ENCODE measurements at places on chromosomes 7 and 10.

DNA sequence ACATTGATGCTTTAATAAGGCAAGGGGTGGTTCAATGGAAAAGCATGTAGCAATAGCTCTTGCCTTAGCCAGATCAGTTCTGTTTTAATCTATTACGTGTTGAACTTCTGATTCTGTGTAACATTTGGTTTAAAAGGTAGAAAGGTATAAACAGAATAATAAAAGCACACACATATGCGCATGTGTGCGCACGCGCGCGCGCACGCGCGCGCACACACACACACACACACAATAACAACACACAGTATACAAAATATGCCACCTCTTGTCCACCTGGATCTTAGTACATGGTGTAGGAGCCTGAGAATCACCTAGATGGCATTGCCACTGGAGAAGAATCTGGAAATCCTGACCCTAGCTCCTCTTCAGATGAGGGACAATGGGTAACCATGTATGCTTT lies 49.6 kb upstream of the TEX47 start:
- DNase-seq: no peak

DNA sequence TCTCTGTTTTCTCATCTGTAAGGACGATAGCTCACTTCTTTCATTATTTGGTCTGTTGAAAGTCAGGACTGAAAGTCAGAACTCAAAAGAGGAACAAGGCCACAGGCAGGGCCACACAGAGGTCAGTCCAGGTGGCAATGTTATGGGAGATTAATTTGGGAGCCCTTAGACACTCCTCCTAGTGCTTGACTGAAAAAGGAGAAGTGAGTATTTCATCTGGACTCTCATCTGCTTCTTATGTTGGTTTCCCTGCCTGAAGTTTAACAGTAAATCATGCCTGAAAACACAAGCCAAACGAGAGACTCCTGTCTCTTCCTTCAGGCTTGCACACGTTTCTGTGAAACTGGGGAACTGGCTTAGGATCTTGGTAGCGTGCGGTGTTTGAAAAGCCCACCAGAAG lies 248.5 kb downstream of the BUB3 start:
- DNase-seq: no peak

DNA sequence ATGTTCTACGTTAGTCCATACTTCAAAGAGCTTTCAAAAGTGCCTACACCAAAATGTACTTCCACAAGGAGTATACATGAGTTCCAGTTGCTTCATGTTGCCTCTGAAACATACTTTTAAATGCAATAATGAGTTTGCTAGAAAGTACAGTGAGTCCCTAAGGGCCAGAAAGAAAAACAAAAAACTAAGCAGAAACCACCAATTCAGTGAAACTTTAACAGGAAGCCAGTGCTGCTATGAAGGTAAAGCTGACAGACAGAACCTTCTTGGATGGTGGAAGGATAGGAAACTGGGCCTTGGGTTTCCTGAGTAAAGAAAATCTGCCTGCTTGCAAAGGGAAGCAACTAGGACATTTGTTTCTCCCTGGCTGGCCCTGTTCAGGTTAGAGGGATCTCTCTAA lies 104.2 kb downstream of the CTTNBP2 start:
- DNase-seq: no peak

- no peak for DNase-seq
Observed at GRCh38 chr7:152313831-152314604, 121.8 kb downstream of the KMT2C start.

DNA sequence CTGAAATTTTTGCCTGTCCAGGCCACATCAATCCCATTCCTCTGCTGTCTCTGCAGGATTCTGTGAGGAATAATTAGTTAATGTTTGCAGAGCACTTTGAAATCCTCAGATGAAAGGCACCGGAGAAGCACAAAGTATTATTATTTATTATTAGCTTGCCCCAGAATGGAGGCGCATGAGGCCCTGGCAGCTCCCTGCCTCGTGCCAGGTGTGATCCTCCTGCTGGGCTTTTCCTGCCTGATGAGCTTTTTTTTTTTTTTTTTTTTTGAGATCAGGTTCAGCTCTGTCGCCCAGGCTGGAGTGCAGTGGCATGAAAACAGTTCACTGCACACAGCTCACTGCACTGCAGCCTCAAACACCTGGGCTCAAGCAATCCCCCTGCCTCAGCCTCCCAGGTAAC lies 65.2 kb downstream of the TCF7L2 start:
- DNase-seq: no peak

DNA sequence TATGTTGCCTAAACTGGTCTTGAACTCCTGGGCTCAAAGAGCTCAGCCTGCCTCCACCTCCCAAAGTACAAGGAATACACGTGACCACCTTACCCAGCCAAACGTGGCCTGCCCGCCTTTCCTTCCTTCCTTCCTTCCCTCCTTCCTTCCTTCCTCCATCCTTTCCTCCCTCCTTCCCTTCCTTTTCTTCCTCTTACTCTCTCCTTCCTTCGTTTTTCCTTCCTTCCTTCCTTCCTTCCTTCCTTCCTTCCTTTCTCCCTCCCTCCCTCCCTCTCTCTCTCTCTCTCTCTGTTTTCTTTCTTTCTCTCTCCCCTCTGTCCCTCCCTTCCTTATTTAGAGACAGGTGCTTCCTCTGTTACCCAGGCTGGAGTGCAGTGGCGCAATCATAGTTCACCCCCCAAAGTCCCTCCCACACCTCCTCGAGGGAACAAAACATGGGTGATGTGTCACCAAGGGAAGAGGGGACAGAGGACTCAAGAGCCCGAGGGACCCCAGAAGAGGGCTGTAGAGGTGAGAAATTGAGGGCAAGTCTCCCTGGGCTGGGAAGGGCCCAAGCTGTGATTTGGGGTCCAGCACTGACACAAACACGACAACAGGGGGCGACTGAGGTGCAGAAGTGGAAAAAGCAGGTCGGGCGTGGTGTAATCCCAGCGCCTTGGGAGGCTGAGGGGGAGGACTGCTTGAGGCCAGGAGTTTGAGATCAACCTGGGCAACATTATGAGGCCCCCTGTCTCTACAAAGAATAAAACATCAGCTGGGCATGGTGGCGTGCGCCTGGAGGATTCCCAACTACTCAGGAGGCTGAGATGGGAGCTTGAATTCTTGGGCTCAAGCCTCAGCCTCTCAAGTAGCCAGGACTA lies 28.1 kb downstream of the EPHB4 start:
- peak; percentile 71 for DNase-seq

- DNase-seq: no peak
Observed at GRCh38 chr10:86410542-86411124, 44.0 kb upstream of the GRID1 start.

- DNase-seq: no peak
Observed at GRCh38 chr10:65348637-65349036, 1577.2 kb upstream of the LRRTM3 start.

GRCh38 chr10:63763744-63764143 lies 242.5 kb downstream of the REEP3 start:
- DNase-seq: no peak

All from upper lobe of left lung (tissue), 6 donors.